ENCODE measurements at places on chromosomes 11 and 22.

GRCh38 chr22:48142388-48142787, 1379.9 kb downstream of the TBC1D22A start:
- no peak for DNase-seq

DNA sequence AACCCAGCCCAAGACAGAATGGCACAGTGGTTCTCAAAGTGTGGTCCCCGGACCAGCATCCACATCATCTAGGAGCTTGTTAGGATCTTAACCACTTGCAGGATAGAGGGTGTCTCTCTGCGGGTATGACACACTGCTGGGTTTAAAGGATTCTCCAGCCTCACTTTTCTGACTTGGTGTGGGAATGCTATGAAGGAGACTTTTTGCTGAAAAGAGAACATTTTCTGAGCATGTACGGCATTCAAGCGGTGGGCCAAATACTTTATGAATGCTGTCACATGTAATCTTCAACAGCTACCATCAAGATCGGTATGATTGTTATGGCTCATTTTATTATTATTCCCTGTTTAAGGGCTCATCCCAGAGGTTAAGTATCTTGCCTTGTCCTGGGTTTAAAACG, 1.8 kb upstream of the CD82 start:
- no peak for DNase-seq

GRCh38 chr11:45851228-45851627, 4.0 kb downstream of the CRY2 start:
- DNase-seq = no peak

GRCh38 chr11:20247591-20248007, 87.3 kb upstream of the DBX1 start:
- DNase-seq = no peak

- DNase-seq = no peak
These were observed 21.8 kb upstream of the PPP6R3 start for GRCh38 chr11:68438658-68439259.

DNA sequence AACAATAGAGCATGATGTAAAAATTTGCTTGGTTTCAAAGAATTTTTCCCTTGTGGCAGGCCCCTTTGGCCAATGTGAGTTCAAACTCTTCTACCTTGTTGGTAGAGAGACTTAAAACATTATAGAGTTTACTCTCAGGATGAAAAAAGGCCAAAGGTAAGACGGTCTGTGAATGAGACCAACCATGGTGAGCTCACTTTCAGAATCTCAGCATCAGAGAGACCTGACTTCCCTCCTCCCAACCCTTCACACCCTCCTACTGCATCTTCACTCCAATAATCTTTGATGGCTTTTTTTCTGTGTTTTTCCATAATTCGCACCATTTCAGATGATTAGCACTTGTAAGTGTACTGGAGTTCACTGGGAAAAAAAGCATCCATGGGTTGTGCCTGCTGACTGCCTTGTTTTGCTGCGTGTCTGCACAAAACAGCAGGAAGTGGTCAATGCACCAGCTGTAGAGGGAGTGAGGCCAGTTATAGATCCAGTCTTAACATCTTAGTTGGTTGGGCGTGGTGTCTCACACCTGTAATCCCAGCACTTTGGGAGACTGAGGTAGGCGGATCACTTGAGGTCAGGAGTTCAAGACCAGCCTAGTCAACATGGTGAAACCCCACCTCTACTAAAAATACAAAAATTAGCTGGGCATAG, 64.1 kb downstream of the SLC1A2 start:
- no peak for DNase-seq

DNA sequence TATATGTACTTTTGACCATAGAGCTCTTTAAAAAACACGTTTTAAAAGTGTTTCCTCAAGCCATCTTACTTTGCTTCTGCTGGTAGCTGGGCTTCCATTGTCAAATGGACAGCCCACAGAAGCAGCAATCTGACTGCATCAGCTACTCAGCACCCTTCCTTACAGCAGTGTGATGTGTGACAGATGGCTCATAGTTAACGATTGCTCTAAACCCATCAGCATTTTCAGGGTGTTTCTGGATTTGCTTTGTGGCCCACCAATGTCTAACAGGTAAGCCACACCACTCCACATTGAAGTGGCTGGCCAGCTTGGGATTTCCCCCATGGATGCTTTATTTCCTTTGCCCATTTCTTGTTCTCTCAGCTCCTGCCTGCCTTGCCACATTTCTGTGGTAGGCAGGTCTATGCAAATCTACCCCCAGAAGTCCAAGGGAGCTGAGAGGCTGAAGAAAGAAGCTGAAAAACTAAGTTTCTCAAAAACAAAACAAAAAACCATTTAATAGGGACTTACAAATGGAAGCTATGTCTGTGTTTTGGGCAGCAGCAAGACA, 7.3 kb upstream of the FAR1 start:
- DNase-seq = no peak

DNA sequence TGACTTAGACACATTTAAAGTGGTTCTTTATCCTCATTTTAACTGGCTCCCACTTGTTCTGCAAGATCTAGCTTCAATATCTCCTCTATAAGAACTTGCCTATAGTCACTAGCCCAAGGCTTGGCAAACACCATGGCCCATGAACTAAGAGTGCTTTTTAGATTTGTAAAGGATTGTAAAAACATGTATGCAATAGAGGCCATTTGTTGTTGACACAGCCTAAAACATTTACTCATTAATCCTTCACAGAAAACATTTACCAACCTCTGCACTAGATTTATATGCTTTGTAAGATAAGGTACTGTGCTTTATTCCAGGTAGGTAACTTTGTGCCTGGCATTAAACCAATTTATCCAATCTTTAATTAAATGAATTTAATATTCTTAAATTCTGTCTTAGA, 5.5 kb downstream of the HYLS1 start:
- DNase-seq = no peak

All from NCI-H1436 treated with DMSO at 0.1 percent for 48 hours (cell line).